ENCODE measurements at places on chromosomes 11 and 22.

- DNase-seq, result no peak
Measured at GRCh38 chr11:117497206-117497951, 169.7 kb downstream of the CEP164 start.

- DNase-seq, result no peak
Measured at GRCh38 chr22:46971099-46971763, 208.8 kb downstream of the TBC1D22A start.

DNA sequence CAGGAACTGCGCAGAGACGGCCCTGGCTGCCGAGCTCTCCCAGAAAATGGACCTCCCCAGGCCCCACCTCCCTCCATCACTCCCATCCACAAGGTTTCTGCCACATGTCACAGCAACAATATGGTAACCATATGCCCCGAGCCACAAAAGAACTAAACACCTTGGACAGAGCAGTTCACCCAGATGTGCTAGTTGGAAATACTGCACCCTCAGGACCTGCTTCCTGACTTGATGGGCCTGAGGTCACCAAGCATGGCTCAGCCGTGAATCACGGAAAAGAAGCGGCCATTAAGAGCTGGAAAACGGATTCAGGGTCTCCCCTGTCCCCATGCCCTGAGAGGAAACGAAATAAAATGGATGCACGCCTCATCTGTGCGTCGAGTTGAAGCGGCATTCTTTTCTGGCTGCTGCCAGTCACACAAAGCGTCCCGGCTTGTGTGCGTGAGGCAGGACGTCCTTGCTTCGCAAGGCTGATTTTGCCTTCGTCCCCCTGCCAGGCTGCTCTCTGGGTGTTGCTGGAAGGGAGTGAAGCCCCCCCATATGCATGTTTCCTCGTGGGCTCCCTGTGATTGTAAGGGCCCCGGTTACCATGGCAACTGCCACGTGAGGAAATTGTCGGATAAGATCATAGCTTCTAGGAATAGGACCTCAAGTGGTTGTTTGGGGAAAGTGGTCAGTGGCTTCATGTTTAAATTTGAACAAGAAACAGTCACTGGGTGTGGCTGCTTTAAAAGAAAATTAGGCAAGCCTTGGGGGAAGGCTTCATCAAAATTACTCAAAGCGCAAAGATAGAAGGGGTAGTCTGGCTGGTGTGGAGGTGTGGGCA is 51.7 kb downstream of the FLI1 start:
- no peak for DNase-seq

DNA sequence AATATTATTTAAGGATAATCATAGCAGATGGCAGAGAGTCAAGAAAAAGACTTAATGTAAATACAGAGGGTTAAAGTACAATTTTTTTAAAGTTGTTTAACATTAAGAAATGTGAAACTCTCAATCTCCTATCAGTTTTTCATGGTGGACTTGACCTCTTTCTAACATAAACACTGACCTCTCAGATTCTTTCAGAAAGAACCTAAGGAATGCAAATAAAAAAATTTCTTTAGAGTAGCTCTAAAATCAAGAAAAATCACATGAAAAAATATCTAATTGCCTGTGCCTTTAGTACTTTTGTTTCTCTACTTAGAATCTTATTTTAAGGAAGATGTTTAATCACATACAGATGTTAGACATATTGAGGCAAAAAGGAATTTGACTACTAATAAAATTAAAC is 12.9 kb downstream of the RNF141 start:
- no peak for DNase-seq

DNA sequence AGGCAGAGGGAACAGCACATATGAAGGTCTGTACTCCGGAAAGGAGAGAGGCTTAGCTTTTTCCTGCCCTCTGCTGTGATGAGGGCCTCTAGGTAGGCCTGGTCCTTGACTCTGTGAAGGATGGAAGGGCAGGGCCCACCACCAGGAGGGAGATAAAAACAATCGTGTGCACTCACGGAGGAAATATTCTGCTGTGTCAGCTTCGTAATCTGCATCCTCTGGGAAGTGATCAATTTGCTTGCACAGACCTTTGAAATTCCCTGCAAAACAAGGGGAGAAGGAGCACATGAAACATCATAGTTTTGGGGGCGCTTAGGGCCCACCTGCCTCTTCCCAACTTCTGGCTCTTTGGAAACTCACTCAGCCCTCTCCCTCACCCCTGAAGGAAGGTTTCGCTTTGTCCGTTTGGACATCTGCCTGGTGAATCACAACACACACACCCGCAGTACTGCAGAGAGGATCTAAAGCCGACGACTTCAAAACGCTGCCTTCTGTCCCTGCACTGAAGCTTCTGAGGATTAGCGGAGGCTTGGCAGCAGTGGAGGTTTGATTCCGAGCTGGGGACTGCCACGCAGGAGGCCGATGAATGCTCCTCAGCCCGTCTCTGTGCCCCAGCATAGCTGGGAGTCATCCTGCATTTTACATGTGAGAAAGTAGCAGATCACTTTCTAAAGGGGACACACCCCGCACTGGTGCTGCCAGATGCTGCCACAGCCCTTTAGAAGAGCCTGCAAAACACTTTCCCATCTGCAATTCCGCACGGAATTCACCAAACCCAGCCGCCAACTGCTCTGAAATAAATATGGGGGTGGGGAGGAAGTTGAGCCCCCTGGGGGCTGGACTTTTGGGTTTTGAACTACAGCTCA is 58.6 kb upstream of the EIF3D start:
- no peak for DNase-seq

DNA sequence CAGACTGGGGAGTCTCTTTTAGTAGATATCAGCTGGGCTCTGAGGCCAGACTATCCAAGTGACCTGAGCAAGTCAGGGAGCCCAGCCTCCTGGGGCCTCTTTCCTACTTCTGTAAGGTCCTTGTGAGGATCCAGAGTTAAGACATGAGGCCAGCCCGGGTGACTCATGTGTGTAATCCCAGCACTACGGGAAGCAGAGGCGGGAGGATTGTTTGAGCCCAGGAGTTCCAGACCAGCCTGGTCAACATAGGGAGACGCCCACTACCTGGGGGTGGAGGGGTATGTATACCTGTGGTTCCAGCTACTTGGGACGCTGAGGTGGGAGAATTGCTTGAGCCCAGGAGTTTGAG is 36.9 kb upstream of the POLA2 start:
- no peak for DNase-seq

- DNase-seq, result peak; percentile 35
Measured at GRCh38 chr11:15213471-15214231, 98.9 kb downstream of the INSC start.

DNA sequence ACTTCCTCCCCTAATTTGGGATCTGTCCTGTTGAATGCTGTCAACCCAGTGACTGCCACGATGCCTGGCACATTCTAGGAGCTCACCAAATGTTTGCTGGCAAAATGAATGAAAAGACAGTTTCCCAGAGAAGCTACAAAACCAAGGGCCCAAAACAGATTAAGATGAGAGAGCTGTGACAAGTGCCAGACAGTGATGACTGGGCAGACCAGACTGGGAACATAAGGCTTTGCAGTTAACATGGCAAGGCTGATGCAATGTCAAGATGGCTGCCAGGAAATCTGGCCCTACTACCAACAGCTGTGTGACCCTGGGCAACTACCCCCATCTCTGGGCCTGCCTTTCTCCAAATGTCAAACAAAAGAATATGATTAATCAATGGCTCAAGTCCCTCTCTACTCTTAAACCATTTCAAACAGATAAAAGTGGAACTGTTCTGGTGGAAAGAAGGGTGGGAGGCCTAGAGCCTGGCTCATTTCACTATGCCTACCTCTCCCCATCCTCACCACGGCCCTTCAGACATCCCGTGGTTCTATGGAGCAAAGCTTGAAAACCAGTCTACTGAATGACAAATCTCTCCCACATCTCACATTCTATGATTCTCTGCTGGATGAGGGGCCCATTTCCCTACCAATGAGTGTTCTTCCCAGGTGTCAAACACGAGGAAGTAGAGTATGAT is 12.8 kb downstream of the AP1B1 start:
- no peak for DNase-seq

GRCh38 chr11:78192223-78192719 is 3.6 kb downstream of the USP35 start:
- DNase-seq, result no peak

DNA sequence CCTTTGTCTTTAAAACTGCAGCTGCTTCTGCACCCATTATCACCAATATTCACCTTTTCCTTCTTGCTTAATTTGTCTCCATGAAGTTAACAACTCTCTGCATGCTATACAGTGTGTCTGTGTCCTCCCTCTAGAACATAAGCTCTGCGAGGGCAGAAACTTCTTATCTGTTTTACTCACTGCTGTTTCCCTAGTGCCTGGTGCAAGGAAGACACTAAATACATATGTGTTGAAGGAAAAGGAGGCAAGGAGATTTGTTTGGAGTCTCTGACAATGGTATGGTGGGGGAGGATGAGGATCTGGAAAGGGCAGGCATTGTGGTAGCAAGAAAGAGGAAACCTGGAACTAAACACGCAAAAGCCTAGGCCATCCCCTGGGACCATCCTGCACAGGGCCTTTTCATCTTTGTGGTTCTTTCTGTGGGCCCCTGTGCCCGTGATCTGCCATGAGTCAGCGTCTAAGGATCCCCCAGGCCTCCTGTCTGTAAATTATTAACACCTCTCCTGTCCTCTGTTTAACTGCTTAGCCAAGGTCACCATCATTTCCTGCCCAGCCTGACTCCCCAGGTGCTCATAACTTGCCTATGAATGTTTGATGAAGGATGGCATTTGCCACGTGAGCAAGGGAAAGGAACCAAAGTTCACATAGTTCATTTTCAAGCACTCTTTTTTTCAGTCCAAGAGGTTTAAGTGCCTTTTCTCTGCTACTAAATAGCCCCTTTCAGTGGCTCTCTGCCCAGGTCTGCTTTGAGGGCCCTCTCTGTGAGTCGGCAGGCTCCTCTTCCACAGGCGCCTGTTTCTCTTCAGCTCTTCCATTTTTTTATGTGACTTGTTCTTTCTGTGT is 131.1 kb downstream of the RASSF10 start:
- no peak for DNase-seq

- no peak for DNase-seq
Measured at GRCh38 chr11:134346976-134347350, 15.2 kb downstream of the GLB1L2 start.

GRCh38 chr22:25062386-25063085 is 110.0 kb downstream of the KIAA1671 start:
- no peak for DNase-seq

DNA sequence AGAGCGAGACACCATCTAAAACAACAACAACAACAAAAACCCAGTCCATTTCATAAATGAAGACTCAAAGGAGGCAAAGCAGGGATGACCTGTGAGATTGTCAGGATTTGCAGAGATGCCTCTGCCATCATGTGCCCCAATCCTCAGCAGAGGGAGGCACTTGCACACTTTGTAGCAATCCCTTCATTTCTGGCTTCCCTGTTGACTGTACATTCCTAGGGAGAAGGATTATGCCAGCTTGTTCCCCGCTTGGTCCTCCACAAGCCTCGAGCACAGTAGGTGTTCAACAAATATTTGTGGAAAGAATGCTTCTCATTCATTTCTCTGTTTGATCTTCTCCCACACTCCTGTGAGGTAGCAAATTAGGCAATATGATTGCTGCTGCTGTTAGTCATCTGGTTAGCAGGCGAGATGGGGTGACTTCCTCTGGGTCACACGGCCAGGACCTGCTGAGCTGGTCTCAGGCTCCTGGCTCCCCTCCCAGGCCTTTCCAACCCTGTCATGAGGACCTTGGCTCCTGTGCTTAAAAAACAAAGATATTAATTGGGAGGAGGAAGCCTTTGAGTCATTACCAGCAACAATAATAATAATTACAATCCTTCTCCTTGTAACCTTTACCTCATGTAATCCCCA is 34.1 kb downstream of the LIF start:
- no peak for DNase-seq

DNA sequence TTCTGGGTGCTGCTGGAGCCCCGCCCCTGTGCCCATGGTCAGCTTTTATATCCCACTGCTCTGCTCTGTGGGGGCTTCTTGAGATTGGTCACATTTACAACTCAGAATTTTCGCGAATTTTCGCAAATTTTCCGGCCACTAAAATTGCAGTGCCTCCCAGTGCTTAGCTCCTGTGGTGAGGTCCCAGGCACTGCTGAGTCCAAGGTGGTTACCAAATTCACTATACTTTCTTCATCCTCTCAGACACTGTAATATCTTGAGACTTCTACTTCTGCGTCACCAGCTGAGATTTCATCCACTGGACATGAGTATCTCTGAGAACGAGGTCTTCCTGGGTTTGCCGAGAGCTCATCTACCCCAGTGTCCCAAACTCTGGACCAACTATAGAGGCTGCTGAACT is 8.7 kb downstream of the KDM4F start:
- DNase-seq, result no peak

DNA sequence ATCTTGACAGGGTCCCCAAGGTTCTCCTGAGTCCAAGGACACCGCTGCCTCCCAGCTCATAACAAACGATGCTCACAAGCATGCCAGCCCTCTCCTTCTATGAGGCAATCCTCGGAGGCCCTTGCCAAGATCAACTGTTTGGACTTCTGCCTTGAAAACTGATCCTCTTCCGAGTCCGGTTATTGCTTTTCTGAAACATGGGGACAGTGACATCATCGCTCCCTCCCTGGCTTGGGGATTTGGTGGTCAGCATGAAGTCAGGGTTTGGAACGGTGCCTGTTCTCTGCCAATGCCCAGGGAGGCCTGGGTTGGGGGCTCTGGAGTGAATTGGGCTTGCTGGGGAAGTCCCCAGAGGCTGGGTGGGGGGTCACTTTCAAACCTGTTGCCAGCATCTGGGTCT is 149.3 kb downstream of the FBXO7 start:
- DNase-seq, result no peak

- no peak for DNase-seq
Measured at GRCh38 chr11:102230911-102231310, 86.4 kb upstream of the BIRC3 start.

GRCh38 chr11:94652735-94653284 is 85.6 kb downstream of the PIWIL4 start:
- no peak for DNase-seq

- DNase-seq, result no peak
Measured at GRCh38 chr22:37331034-37331428, 48.7 kb downstream of the CYTH4 start.

DNA sequence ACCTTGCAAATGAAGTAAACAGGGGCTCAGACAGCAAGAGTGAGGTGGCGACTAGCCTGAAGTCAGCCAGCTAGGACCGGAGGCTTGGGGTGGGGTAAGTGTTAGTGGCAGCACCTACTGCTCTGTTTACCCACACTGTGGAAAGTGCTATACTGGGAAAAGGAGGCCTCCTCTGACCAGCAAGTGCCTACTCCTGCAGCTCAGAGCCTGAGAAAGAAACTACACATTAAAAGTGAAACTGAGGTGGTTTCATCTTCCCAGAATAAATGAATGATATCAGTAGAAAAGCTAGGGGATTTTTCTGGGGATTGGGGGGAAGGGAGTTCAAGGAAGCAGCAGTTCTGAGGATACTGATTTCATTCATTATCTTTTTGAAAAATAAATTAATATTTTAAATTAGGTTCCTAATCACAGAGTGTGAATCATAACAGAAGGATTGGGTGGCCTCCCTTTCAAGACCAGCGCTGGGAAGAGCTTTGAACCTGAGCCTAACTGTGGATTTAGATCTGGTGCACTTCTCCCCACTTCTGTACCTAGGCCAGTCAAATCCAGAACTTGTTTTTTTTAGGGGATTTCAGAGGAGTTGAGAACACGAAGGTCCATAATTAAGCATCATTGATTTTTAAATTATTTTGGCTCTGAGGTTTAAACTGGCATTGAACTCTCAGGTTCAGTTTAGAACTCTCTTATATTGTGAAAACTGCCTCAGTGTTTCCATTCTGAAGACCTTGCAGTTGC is 48.1 kb upstream of the GRAMD1B start:
- DNase-seq, result no peak

GRCh38 chr22:47610764-47611163 is 848.3 kb downstream of the TBC1D22A start:
- DNase-seq, result no peak
